ENCODE measurements at places on chromosomes 11 and 22. TPM values are rescaled to one million over a fixed set of nuclear protein-coding genes. Genes with fewer than 3 reads are reported as not detected.

BTG4 gene
- not detected for total RNA-seq

GRCh38 chr11:78080818-78081495, 1.3 kb upstream of the NDUFC2 start:
- no peak for DNase-seq

DNA sequence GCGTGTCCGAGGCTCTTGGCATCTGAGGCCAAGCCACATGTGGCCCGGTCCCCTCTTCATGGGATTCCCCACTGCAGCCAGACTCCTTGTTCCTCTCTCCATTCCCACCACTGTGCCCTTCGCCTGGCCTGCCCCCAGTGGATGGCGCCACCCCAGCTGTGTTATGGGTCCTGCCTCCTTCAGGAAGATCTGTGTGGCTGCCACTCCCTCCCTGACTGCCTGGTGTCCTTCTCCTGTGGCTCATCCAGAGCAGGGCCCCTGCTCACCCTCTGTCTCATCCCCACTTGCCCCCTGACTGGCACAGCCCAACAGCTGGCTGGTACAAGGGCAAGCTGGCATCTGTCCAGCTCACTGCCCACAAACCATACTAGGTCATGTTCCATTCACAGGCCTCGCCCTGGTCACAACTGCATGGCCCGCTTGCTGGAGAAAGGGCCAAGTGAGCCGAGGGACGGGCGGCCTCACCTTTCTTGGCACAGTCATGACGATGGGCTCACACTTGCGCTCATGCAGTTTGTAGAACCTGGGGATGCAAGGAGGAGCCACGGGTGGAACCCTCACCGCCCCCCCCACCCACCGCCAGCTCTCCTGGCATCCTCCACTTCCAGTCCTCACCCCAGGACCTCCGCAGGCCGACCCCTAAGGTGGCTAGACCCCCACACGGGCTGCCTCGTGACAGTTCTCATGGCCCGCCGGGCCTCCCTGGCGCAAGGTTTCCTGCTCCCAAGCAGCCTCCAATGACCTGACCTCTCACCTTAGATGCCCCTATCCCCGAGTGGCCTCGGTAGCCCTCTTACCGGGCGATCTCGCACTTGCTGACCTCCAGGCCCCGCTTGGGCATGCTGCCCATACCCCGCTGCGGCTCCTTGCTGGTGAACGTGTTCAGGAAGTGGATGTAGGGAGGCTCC, 2.1 kb upstream of the PTPRCAP start:
- DNase-seq: no peak

ATM gene
- total RNA-seq: 9.3 TPM

APOBEC3B gene
- total RNA-seq: not detected

DNA sequence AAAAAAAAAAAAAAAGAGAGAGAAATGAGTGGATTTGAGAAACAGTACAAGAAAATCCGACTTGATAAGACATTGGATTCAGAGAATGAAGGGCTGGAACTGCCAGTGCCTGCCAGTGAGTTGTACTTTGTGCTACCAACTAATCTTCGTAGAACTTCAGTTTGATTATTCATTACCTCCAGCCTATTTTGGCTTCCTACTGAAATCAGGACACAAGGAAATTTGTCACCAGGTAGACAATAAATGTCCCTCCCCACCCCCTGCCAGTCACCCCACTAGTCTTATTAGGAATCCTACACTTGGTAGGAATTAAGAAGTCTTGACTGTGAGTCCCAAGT, 21.4 kb upstream of the POLD3 start:
- no peak for DNase-seq

PPP2R1B gene
- total RNA-seq: 11.1 TPM

MMP3 gene
- 81.7 TPM for total RNA-seq

DNA sequence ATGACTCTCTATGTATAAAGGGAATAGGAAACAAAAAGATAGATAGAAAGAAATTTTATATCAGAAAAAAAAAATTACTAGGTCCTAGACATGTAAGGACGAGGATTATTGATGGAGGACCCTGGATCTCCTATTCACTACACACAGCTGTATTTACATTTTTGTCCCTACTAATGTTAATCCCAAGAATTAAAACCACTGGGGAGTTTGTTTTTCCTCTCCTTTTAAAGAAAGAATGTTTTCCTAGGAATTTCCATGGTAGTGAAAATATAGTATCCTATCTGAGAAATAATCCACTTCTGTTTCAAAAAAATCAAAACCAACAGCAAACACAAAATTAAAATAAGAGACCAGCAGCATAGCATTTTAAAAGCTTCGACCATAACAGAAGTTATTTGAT, 41.1 kb downstream of the PDGFD start:
- DNase-seq: no peak

DNA sequence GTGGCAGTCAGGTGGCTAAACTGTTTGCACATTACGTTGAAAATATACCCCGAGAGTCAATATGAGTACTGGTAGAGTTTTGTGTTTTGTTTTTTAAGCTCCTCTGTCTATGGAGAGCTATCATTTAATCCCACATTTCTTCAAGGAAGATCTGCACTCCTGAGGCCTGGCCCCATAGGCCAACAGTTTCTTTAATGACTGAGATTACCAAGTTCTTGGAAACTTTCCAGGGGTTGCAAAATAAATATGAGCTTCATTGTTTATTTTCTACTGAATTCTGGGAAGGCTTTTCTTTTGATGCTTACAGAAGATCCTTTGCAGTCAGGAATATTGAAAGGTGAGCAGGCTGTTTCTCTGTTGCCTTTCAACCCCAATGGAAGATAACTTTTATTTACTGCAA, 452.0 kb downstream of the JRKL start:
- no peak for DNase-seq

- no peak for DNase-seq
Observed at GRCh38 chr11:33974804-33975203, 76.7 kb upstream of the CAPRIN1 start.

- no peak for DNase-seq
Observed at GRCh38 chr11:15667127-15667725, 552.5 kb downstream of the INSC start.

OR4C6 gene
- not detected for total RNA-seq
